ENCODE measurements at places on chromosomes 5 and 9.

- DNase-seq = no peak
These were observed at the start of gene HAVCR2 for GRCh38 chr5:157108976-157109375. HAVCR2 (minus strand) TSS chr5:157109044; CDS start chr5:157108983, 61 bp downstream.

DNA sequence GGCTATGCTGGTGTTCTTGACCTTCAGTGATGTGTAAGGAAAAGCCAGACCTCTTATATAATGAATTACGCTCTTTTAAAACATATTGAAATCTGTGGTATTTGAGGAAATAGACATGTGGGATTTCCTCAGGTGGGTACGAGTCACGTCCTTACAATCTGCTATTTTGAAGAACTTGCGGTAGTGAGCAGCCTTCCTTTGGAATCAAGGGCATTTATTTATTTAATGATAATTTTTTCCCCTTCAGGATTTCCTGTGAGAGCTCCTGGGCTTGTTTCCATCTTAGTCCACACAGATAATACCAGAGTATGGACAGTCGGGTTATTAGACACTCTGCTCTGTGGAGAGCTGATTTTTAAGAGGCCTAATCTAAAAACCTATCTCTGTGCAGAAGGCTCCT, 167.9 kb downstream of the ARHGEF28 start:
- DNase-seq = no peak

DNA sequence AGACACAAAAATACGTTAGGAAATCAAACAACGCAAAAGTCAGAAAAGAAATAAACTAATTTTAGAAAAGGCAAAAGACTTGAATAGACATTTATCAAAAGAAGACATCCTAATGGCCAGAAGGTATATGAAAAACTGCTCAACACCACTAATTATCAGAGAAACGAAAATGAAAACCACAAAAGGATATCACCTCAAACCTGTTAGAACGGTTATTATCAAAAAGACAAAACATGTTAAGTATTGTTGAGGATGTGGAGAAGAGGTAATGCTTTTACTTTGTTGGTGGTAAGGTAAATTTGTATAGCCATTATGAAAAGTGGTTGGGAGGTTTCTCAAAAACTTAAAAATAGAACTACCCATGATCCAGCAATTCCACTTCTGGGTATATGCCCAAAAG, 230.0 kb upstream of the RGMB start:
- DNase-seq = no peak

DNA sequence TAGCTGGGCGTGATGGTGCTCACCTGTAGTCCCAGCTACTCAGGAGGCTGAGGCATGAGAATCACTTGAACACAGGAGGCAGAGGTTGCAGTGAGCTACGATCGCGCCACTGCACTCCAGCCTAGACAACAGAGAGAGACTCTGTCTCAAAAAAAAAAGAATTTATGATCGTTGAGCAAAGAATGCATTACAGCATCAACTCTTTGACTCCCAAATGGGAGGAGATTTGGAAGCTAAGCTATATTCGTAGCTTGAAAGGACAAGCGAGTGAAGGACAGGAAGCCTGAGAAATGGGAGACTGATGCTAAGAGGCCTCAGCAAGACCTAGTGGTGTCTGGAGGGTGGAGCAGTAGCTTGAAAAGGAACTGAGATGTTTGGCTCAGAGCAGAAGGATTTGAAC, 10.3 kb upstream of the CCIN start:
- no peak for DNase-seq

- DNase-seq = no peak
These were observed 37.2 kb upstream of the GABRP start for GRCh38 chr5:170746075-170746960.

GRCh38 chr5:55308254-55308836, 556 bp downstream of the MTREX start:
- peak; percentile 38 for DNase-seq

GRCh38 chr9:71268871-71269635, 147.6 kb upstream of the TRPM3 start:
- DNase-seq = no peak

DNA sequence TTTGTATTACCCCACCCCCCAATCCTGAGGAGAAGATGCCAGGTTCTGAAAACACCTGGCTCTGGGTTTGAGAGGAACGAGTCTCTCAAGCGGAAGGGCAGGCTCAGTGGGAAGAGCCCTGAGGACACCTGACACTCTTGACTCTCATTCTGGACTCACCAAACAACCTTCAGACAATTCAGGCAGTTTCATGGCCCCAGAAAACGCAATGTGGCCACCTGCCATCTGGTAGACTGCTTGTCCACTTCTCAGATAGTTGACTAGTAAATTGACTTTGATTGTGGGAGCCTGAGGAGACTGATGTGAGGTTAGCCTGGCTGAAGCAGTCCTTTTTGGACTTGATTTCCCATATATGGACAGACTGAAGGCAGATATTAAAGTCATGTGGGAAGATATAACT, 117.5 kb upstream of the FSTL4 start:
- DNase-seq = no peak

- peak; percentile 88 for DNase-seq
These were observed 132.4 kb upstream of the NIPBL start for GRCh38 chr5:36743891-36744772.

- no peak for DNase-seq
These were observed 363.8 kb upstream of the TNC start for GRCh38 chr9:115481769-115482168.

DNA sequence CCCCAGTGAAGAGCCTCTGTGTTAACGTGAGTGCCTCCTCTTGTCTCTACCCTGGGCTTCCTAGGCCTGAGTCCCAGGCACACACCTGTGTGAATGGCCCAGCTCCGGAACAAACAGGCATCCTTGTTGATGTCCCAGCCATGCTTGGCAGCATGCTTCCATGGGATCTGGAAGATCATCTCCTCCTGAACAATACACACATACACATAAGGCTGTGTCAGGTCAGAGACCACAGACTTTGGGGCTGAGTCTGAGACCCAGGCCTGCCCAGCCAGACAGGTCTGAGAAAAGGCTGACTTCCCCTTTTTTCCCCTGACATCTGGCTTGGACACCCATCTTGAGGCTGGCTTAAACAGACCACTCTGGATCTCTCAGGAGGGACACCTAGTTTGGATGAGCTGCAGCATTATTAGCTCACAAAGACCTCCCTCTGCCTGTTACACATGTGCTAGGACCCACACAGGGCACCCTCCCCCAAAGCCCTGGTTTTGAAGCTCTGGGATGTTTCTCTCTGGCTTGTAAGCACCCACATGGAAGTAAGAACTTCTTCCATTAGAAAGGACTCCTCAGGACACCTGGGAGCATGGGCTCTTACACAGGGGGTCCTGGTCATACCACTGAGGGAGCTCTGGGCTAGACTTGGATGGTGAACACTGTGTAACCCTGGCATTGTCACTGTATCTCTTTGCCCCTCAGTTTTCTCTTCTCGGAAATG, 2.6 kb downstream of the IRF1 start:
- no peak for DNase-seq

DNA sequence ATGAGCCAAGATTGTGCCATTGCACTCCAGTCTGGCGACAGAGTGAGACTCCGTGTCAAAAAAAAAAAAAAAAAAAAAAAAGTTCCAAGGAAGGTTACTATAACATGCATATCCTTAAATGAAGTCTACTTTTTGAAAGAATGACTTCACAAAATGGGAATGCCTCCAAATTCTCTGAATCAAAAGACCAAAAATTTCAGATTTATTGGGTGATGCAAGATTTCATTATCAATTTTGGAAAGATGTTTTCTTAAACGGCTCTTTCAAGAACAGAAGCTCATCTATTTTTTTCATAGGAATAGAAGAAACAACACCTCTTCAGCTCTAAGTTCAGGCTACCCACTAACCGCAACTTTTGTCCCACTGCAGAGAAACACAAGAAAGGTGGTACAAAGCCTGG, 69.9 kb downstream of the AUH start:
- no peak for DNase-seq

DNA sequence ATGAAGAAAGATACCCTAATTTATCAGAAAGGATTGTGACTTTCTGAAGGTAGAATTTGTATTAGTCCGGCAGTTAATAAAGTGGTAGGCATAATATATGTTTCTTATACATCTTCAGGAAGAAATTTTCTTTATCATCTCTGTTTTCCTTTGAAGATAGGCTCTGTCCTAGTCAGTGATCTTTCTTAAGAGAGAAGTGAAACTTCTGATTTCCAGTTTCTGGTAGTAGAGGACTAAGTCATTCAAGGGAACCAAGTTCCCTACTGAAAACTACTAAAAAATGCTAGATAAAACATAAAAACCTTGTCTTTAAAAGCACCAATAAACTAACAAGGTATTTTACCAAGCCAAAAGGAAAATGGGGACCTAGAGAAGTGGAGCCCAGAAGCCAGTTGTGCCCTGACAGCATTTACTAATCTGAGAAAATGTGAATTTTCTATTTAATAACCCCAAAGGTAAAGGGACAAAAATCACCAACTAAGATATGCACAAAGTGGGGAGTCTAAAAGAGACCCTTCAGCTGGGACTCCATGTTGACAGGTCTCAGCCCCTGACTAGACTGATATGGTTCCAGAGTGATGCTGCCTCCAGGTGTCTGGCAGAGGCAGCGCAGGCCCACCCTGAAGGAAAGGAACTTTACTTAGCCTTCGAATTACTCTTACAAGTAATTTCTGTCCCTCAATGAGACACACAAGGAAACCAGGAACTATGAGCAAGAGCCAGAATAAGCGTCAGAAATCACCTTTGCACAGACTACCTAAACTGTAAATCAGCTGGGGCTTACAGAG, 72.7 kb downstream of the FAM78A start:
- peak; percentile 16 for DNase-seq

DNA sequence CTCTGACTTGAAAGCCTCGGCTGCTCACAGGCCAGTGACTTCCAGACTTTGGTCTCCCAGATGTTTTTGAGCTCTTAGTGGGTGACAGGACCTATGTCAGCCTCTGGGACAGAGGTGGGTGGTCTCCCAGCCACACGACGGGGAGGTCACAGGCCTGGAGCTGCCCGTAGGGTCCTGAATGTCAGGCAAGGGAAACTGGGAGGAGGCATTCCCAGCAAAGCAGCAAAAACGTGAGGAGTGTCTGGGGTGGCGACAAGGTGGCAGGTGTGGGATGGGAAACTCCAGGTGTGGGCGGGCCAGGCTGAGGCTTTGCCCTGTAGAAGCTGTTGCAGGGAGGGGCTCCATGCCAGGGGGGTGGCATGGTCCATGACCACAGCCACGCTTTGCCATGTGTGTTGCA, 110.5 kb downstream of the CACNA1B start:
- DNase-seq = no peak

GRCh38 chr9:127291246-127291778, 26.7 kb downstream of the GARNL3 start:
- no peak for DNase-seq

DNA sequence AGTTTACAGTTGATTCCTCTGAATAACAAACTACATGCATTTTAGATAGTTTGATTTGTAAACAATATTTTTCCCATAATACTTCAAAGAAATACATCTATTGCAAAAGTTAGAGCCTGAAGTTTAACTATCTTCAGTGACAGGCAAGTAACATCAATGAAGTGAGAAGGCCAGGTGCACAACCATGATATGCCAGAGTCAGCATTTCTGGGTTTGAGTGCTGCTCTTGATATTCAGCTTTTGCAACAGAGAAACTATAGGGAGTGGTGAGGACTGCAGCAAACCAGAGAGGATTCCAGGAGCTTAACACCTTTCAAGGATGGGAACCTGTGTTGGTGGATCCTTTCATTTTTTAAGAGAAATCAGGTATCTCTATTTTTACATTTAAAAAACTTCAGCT, 79.4 kb upstream of the RASEF start:
- no peak for DNase-seq

- no peak for DNase-seq
These were observed 20.9 kb upstream of the ARHGAP26 start for GRCh38 chr5:142749321-142749720.

DNA sequence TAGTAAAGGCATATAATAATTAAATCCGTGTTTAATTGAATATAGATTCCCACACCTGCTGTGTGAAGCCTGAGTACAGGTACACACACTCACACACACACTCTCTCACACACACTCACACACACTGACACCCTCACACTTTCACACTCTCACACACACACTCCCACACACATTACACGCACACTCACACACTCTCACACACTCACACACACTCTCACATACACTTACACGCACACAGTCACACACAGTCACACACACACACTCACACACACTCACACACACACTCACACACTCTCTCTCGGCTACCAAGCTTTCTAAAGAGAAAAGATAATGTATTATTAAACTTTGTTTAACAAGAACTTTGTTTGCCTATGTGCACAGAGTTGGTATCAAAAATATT, 195.1 kb upstream of the CTNND2 start:
- DNase-seq = no peak

DNA sequence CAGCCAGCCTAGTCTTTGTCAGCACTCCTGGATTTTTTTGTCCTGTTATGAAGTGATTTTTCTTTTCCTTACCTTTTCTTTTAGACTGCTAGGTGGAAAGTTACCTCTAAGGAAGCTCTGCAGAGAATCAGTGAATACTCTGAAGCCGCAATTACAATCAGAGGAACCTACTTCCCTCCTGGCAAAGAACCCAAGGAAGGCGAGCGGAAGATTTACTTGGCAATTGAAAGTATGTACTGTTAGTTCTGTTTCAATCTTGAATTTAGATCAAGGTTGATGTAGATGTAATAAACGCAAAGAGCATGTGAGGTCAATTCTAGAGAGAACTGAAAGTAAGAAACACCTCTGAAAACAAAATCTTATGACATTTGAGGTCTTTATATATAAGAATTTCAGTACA, 27.0 kb upstream of the C5orf24 start:
- DNase-seq = no peak

DNA sequence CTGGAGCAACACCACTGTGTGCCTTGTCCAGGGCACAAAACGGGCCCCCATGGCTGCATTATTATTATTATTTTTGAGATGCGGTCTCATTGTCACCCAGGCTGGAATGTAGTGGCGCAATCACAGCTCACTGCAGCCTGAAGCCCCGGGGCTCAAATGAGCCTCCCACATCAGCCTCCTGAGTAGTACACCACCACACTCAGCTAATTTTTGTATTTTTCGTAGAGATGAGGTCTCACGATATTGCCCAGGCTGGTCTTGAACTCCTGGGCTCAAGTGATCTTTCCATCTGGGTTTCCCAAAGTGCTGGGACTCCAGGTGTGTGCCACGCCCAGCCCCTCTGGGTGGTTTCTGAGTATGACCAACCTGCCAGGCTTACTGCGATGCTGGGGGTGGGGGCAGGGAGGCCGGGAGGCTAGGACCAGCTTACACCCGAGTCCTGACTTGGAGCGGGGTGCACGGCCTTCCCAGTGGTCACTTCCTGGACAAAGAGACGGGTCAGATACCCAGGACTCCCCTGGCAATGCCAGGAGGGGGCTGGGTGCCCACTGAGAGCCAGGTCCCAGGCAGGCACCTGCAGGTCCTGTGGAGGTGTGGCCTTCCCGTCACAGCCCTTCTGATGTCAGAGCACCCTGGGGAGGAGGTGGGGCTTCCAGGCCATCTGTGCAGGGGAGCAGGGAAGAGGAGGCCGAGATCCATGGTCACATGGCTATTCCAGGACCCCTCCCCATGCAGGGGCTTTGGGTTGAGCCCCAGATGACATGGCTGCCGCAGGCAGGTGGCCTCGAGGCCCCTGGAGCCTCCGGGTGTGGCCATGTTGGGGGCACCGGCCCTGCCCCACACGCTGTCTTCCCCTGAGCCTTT, 8.3 kb upstream of the NRARP start:
- peak; percentile 73 for DNase-seq

Measured in NCI-H82 (cell line).